D721Med (cell line): ENCODE measurements at places on chromosomes 7 and 10.

DNA sequence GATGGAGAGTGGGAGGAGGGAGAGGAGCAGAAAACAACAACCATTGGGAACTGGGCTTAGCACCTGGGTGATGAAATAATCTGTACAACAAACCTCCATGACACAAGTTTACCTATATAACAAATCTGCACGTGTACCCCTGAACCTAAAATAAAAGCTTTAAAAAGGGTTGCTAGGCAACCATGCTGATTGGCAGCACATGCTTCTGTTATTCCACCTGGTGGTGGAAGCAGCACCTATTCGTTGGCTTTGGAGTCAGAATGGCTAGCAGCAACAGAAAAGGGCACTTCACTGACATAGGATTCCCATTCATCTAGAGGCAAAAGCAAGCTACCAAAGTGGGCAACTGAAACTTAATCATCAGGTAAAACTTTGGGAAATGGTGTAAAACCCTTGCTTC lies 57.1 kb downstream of the RELN start:
- no peak for DNase-seq

GRCh38 chr10:125633517-125633999 lies 49.4 kb downstream of the TEX36 start:
- no peak for DNase-seq

GRCh38 chr7:5457245-5457735 lies 33.7 kb upstream of the TNRC18 start:
- DNase-seq: no peak

DNA sequence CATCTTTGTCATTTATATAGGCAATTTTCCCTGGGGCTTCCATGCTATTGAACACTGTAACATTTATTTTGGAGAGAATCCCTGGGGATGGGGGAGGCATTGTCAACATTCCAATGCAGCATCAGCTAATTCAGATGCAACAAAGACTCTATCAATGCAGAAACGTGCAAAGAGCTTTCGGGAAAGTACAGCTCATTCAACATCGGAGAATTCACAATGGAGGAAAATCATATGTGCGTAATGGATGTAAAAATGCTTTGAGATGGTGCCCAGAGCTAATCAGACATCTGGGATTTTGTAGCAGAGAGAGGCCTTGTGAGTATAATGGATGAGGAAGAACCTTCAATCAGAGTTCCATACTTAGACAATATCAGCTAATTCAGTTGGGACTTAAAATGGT lies 28.3 kb upstream of the FIS1 start:
- DNase-seq: no peak

DNA sequence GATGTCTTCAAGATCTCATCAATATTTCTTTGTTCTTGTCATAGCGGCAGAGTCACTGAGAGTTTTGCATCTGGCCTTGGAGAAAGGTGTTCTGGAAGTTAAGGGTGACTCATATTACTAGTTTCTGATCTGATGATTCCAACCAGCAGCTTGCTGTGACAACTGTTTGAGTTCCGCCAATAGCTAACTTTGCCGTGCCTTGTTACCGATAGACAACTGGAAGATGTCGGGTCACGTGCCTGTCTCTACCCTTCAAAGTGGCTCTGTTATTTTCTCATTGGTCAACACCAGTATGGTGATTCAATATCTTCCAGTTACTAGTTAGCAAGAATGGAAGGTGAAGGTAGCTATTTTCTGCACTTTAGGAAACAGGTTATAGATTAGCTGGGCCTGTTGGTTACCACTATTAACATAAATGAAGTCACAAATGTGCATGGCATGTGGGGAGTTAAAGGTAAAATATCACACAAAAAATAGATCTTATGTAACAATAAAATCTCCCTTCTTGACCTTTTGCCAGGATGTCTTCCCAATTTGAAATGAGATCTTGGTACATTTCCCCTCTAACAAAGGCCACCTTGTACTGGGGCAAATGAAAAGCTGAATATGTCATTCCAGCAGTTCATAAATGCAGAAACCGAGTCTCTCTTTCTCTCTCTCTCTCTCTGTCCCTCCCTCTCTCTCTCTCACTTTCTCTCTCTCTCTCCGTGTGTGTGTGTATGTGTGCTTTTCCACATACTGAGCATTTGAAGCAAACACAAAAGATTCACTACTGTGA lies 2.6 kb upstream of the MGAM2 start:
- DNase-seq: no peak

- no peak for DNase-seq
Measured at GRCh38 chr7:19099924-19100323, 17.5 kb downstream of the TWIST1 start.

DNA sequence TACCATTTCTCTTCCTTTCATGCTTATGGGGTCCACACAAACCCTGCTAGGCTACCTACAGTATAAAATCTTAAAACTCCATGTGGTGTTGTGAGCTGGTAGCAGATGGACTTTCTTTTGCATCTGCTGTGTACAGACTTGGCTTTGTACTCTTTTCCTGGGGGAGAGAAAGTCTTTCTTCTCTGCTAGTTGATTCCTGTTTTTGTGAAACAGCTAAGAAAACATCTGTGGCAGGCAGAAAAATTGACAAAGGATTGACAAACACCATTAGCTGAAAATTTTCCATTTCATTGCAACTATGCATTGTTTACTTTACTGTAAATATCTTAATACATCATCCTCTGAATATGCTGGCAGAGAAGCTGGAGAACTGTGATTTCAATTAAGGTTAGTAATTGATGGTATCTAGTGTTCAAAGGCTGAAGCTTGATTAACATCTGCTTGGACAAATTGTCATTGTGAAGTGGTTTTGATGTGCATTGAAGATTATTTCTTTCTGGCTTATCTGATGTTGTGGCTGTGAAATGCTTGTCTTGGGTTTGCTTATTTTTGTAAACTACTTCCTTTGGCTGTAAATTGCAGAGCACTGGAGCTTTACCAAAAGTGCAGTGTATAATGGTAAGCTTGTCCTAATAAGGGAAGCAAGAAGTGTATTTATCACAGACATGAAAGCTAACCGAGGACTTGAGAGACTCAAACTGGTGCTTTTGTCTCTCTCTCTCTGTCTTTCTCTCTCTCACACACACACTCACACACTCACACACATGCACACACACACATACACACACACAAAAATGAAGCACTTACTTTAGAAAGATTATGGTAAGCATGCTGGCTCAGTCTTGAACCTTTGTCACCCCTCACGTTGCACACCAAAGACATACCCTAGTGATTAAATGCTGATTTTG lies at the start of gene FOXP2:
Gene FOXP2 (plus strand): TSS at position 660 of the 908 bp plus-strand sequence. CDS start 11,697 bp downstream, outside the sequence.
- no peak for DNase-seq

DNA sequence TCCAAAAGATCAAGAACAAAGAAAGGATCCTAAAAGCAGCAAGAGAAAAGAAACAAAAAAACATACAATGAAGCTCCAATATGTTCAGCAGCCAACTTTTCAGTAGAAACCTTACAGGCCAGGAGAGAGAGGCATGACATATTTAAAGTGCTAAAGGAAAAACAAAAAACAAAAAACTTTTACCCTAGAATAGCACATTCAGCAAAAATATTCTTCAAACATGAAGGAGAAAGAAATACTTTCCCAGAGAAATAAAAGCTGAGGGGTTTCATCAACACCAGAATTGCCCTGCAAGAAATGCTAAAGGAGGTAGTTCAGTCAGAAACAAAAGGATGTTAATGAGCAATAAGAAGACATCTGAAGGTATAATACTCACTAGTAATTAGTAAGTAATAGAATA lies 753.5 kb upstream of the POT1 start:
- DNase-seq: no peak

GRCh38 chr10:4708123-4708759 lies 117.8 kb upstream of the AKR1E2 start:
- DNase-seq: no peak

GRCh38 chr7:69698109-69698825 lies 100.0 kb downstream of the AUTS2 start:
- DNase-seq: no peak

DNA sequence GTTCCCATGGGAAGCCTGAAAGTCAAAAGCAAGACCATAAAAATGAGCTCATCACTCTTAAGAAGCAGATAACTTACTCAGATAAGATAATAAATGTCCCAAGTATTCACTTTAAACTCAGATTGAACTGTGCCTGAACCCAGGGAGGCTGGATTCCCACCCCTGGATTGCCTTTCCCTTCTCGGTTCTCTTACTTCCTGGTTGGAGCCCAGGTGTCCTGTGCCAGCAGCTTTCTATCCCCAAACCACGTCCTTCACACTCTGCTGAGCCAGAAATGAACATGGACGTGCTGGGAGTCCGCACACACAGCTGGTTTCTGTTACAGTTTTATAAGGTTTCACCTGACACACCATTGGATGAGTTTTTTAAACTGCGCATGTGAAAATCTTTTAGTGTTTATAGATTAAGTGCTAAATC lies 636.2 kb upstream of the IGFBP3 start:
- DNase-seq: no peak

DNA sequence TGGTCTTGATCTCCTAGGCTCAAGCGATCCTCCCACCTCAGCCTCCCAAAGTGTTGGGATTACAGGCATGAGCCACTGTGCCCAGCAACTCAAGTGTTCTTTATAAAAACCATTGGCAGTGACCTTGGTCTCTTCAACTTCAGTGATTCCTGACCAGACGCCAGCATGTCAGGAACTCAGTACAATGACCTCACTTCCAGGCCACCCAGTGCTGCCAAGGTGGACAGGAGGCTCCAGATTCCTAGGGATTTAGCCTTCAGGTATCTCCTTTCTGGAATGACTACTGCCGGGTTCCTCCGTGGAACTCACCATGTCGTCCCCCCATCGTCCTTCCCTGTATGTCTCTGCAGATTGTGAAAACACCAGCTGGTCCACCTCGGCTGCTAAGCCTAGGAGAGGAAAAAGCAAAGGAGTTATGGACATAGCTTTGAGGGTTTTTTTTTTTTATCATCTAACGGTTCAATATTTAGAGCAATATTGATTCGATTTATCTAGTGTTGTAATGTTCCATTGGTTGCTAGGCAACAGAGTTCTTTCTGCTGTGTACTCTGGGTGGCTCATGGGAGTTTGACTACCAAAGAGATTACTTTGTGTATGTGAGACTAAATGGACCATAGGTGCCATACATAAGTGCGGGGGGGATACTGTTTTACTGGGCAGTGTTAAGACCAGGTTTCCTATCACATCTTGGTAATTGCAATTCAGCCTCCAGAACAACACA lies 425.8 kb upstream of the AUTS2 start:
- no peak for DNase-seq

- no peak for DNase-seq
Measured at GRCh38 chr7:4013793-4014192, 668.3 kb upstream of the FOXK1 start.

- DNase-seq: no peak
Measured at GRCh38 chr7:46256870-46257661, 336.0 kb upstream of the IGFBP3 start.

GRCh38 chr7:123673137-123673732 lies 17.6 kb downstream of the LMOD2 start:
- no peak for DNase-seq

- no peak for DNase-seq
Measured at GRCh38 chr10:132336064-132336746, 4.2 kb downstream of the LRRC27 start.

DNA sequence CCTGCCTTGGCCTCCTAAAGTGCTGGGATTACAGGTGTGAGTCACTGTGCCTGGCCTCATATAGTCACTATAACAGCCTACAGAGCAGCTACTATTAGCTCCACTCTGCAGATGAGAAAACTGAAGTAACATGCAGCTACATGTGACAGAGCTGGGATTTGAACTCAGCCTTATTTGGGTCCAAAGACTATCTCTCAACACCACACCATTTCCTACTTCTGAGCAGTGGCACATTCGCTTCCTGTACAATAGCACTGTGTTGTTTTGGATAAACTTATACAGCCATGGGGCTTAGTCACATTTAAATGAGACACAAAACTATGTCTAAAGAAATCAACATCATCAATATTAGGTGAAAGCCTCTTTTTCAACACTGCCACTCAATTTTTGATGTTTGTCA lies 69.8 kb upstream of the DNAJB12 start:
- no peak for DNase-seq
